ENCODE measurements at places on chromosomes 13 and 19.
A peak's percentile ranks its signal among the peaks of the same experiment; 100 is the strongest.

- peak; percentile 44 for DNase-seq
Observed at GRCh38 chr13:31982540-31982939, 49.0 kb upstream of the FRY start.

GRCh38 chr19:57633832-57634131 is 814 bp downstream of the ZNF211 start:
- DNase-seq: no peak

DNA sequence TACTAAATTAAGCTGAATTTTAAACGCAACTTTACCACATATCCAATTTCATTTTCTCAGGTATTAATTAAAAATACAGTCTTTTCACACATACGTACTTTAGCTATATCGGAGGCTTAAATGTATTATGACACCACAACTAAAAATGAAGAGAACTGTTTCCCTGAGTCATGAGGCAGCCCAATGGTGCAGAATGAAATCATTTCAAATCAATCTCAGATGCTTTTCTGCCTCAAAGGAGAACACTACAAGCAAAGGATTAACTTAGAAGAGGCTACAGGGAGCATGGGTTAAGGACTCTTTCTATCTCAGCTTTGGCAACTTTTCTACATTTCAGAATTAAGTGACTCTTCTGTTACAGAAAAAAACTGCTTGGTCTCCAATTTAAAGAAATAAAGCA is 516.3 kb upstream of the HTR2A start:
- DNase-seq: no peak

DNA sequence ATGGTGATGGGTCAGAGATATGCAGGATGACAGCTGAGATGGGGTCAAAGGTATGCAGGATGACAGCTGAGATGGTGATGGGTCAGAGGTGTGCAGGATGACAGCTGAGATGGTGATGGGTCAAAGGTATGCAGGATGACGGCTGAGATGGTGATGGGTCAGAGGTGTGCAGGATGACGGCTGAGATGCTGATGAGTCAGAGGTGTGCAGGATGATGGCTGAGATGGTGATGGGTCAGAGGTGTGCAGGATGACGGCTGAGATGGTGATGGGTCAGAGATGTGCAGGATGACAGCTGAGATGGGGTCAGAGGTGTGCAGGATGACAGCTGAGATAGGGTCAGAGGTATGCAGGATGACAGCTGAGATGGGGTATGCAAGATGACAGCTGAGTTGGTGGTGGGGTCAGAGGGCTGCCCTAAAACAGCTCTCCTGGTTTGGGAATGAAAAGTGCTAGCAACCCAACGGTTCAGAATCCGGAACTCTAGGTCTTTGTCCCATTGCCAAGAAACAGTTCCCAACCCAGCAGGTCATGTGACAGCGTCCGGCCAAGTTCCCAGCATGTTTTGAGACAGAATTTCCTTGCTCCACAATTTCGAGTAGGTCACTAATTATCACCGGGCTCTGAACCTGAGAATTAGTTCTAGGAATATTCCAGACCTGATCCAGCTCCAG is 3.2 kb downstream of the SELENOW start:
- no peak for DNase-seq

GRCh38 chr13:51747438-51748434 is 56.2 kb downstream of the DHRS12 start:
- no peak for DNase-seq

- DNase-seq: no peak
Observed at GRCh38 chr19:1736280-1736679, 17.0 kb upstream of the ONECUT3 start.

- DNase-seq: no peak
Observed at GRCh38 chr13:111882351-111882750, 184.6 kb upstream of the SOX1 start.

- no peak for DNase-seq
Observed at GRCh38 chr19:57321116-57321515, 844 bp downstream of the ZNF543 start.
